Upper lobe of left lung (tissue), 6 donors: ENCODE measurements at places on chromosomes 1 and 21.

DNA sequence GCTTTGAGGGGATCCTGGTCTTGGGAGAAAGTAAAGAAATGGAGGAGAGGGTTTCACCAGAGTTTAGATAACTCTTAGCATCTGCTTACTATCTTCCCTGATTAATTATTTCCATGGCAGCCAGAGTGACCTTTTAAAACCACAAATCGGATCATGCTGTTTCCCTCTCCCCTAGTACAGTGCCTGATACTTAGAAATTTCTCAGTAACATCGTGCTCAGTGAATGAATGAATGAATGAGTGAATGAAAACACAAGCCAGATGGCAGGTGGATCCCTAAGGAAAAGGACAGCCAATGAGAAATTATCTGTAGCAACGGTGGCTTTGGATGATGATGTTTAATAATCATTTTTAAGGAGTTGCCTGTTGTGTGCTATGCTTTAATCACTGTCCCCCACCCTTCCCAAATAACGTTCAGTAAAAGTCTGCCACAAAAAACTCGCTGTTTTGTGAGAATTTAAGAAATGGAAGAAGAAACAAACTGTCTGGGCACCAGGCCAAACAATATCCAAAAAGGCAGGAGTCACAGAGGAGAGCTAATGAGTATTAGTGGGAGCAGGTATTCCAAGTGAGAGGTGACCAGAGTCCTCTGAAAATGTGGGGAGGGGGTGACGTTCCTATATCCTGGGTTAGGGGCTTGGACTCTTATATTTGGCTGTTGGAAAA lies 737 bp upstream of the SMAP2 start:
- no peak for DNase-seq

DNA sequence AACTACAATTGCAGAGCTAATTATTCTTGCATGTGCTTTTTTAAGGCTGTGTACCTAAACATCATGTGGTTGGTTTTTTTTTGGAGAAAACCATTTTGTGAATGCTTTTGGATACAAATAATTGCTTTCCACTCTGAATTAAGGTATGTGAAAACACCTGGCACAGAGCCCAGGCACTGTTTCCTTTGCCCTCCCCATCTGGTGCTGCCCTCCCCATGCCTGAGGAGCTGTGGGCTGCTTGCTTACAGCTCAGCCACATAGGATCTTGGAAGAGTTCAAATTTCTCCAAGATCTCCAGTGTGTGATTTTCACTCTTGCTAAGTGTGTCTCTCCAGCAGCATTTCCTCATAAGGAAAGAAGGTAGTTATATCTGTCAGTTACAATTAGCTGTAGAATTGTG lies 27.8 kb downstream of the DNM3 start:
- no peak for DNase-seq

DNA sequence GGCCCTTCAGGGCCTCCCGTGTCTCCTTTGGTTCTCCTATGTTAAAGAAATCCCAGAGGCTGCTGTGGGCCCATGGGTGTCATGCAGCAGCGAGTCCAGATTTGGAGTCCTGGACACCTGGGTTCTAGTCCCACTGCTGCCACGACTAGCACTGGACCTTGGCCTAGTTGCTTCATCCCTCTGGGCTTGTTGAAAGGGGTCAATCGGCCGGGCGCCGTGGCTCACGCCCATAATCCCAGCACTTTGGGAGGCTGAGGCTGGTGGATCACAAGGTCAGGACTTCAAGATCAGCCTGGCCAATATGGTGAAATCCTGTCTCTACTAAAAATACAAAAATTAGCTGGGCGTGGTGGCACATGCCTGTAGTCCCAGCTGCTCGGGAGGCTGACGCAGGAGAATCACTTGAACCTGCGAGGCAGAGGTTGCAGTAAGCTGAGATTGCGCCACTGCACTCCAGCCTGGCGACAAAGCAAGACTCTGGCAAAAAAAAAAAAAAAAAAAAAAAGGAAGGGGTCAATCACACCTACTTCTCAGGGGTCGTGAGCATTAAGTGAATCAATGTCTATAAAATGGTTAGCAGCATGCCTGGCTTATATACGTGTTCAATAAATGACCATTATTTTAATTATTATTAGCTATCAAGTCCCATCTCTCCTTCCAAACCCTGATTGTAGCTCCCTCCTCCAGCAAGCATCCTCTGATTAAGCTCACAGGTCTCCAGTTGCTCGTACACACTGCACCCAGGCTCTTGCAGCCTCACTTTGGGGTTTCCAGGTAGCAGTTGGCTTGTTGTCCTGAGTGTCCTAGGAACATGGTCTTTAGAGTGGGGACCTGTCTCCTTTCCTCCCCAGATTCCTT lies 43.8 kb downstream of the KIRREL1 start:
- DNase-seq, result peak; percentile 69

- DNase-seq, result peak; percentile 72
These were observed 153.4 kb downstream of the DHRS3 start for GRCh38 chr1:12464598-12465056.

DNA sequence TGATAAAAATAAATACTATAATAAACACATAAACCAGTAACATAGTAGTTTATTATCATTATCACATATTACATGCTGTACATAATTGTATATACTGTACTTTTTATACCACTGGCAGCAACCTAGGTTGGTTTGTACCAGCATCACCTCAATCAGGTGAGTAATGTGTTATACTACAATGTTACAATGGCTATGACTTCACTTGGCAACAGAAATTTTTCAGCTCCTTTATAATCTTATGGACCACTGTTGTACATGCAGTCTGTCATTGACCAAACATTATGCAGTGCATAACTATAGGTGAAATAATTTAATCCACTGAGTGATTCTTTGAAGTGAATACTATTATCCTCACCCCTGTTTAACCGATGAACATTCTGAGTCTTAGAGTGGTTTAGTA lies 44.5 kb downstream of the TNFSF4 start:
- DNase-seq, result no peak

DNA sequence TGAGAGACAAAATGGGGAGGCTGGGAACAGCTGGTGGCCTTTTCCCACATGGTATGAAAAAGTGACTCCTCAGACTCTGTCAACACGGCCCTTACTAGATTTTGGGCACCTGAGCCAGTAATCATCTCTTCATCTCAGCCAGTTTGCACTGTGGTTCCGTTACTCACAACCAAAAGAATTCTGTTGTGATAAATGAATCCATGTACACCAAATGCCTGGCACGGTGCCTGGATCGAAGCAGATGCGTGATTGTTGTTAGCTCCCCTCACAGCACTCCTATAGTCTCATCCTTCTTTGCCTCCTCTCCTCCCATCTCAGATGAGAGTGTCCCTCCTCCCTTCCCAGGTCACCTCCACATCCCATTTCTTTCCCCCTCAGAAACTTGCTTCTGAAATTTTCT lies 57.9 kb upstream of the GJB5 start:
- DNase-seq, result no peak

DNA sequence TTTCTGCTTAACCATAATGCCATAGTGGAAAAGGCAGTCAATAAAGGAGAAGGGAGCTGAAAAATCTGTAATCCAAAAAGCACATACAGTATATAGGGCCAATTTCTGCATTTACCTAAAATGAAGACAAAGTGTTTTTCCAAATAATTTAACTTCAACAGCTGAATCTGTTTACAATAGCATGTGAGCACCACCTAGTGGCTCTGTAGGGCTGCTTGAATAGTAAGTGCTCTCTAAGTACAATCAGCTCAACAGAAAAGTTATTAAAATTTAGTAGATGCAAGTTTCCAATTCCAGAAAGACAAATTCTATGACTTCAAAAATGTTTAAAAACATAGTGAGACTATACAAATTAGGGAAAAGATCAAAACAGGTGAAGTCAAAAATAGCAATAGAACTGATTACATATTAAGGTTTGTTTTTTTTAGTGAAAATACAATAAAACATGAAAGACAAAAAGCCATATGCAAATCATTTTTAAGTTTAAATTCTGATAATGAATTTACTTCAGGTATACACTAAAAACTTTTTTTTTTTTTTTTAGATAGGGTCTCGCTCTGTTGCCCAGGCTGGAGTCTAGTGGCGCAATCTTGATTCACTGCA lies 220.0 kb downstream of the SETD4 start:
- DNase-seq, result no peak

DNA sequence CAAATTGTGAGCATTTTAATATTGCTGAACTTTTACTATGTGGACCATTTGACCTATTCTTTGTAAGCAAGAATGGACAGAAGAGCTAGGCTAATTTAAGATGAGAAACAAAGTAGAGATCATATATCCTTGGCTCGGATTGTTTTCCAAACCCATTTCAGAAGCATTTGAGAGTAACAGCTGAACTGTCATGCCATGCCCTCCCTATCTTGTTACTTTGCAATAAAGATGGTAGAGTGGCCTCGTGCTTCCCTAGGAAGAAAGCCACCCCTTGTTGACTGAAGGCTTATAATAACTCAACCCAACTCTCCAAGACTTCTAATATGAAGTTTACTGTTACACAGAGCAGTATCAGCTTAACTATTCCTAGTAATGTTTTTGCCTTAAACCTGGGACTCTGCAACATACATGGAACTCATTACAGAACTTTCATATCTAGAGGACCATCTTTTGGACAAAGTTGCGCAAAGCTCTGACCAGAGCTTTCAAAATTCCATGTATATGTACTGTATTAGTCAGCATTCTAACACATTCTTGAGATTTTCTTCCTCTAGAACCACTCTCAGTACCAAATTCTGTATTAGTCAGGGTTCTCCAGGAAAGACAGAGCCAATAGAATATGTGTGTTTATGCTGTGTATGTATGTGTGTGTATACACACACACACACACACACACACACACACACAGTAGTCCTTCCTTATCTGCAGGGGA lies 68.7 kb downstream of the ADAMTS1 start:
- no peak for DNase-seq

- DNase-seq, result no peak
These were observed 18.2 kb downstream of the SAMD13 start for GRCh38 chr1:84319662-84320061.

DNA sequence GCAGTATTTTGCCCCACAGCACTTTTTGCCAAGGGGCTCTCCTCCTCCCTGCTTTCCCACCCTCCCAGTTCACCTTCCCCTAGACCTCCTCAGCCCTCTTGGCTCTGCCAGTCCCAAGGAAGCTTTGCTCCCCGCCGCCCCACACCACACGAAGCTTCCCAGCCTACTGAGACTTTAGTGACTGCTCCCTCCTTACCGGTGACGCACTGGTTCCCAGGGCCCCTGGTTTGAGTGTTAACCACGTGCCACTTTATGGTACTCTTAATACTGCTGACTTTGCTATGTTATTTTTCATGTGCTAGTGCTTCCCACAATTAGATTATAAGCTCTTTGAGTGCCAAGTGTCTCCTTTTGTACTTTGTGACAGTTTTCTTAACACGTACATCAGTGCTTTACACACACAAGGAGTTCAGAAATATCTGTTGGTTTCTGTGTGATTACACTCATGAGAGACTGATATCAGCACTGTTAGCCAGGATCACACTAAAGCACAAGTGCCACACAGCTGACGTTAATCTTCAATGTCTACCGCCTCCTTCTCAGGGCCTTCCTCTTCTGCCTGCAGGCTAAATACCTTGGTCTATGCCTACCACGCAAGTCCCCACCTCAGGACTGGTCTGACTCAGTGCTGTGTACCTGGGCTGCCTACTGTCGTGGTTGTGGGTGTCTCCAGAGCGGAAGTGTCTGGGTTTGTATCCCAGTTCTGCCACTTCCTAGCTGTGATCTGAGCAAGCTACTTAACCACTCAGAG lies 61.0 kb downstream of the DNTTIP2 start:
- peak; percentile 16 for DNase-seq

DNA sequence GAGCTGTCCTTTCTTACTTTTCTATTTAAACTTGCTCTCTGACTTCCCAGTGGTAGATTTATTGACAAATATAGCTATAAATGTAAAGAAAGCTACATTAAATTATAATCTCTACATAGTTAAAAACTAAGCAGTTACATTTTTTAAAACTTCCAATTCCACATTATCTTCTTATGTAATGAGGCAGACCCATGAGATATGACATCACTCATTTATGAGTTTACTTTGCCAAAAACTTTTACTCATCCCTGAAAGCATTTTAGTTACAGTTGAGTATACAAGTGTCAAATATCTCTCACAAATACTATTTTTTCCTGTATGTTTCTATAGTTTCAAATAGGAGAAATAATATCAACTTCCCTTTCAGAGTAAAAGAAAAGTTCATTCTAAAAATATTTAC lies 3.8 kb downstream of the NMNAT2 start:
- no peak for DNase-seq

DNA sequence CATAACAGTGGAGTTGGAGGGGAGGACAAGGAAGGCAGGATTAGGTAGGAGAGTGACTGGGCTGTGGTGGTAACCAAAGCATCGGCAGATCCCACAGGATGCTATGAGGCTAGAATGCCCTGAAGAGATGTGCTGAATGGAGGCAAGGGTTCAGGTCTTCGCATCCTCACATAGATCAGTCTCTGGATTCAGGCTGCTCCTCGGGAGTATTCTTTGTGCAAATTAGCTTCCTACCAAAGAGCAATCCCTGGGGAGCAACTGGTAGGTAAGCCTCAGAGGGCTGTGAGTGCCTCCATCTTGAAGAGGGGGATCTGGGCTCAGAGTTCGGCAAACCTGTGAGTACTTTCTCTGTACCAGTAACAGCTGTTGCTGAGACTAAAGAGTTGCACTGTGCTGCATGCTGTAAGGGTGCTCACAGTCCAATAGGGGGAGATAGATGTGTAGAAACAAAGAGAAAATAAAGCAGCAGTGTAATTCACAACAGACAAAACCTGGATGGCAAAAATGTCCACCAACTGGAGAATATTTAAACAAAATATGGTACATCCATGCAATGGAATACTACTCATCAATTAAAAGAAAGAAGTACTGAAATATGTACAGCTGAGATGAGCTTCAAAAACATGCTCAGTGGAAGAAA lies 322.4 kb upstream of the DEPDC1 start:
- DNase-seq, result no peak

DNA sequence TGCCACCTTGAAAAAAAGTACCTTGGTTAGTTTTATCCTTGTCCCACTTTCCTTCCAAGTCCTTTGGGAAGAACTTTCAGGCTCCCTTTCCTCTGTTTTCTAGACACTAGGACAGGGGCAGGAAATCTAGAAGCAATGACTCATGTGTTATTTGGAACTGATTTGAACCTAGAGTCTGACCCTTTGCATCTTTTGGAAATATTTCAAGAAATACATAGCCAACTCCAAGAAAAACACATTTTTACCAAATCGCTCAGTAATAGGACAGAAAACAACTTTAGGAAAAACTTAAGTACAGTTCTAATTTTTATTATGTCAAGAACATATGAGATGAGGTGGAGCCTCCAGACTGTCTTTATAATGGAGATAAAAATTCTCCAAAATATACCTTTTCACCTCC lies 292.4 kb downstream of the PTBP2 start:
- no peak for DNase-seq

DNA sequence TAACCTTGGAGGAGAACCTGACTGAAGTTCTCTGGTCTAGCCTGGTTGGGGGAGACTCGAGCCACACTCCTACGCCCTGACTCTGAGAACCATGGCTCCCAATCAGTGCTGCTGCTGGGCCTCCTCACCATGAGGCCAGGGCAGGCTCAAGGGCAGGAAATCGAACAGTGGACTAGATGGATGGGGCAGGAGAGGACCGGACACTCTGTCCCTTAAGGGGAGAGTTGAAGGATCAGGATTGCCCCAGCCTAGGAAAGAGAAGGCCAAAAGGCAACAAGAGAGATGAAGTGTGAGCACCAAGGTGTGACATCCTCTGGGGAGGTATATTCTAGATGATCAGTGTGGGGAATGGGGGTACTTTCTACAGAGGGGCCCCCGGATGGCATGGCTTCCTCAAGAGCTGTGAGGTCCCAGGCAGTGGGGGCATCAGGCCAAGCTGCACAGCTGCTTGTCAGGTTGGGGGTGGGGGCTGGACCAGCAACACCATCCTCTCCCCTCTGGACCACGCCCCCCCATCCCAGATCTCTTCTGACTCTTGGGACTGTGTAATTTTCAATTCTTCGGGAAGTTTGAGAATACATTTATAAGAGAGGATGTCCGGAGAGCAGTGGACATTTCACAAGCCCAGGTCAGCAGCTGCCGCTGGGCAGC lies 34.0 kb downstream of the MX1 start:
- DNase-seq, result no peak
